ENCODE measurements at places on chromosomes 3 and 15.
A peak's percentile ranks its signal among the peaks of the same experiment; 100 is the strongest.

DNA sequence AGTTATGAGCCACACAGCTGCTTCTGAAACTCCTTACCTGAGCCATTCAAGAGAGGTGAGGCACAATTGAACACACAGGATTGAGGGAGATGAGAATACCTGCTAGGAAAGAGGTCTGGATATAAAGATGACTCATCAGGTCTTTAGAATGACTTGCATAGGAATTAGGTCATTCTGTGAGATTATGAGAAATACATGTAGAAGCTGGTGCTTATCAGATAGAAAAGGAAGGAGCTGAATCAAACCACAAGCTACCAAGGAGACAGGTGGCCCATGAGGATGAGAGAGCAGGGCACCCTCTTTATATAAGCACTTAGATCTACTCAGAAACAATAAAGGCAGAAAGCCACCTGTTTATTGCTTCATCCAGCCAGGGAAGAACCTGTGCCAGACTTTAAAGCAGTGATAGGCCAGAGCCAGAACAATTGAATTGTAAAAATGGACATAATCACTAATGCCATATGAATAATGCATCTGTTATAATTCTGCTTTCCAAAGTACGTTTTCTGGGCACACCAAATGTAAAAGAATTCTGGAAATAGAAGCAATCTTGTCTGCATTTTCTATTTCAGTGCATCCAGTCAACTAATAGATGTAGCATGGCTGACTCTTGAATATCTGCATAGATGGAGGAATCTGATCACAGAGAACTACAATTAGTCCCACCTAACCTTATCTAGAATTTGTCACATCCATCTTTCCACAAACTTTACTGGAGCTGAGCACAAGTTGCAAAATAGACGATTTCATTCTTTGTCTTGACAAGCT, 74.9 kb downstream of the PIK3R4 start:
- no peak for DNase-seq

DNA sequence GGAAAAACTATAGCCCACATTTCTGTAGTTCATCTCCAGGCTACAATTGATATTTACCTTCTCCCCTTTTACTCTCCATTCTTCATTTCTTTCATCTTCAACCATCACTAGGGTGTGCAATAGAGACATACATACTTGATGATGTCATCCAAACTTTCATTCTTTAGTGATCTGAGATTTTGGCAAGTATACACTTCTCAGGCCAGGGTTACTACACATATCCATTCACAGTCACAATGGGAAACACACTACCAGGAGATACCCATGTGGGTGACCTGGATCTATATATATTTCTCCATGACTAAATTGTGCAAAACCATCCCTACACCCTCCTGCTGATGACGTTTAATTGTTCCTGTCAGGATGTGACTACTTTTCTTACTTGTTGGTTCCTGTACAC, 769.5 kb upstream of the DPPA4 start:
- no peak for DNase-seq

- peak; percentile 52 for DNase-seq
These were observed 76.0 kb downstream of the ZNF609 start for GRCh38 chr15:64536244-64536836.

GRCh38 chr15:84782346-84782745, 34.0 kb downstream of the ZNF592 start:
- DNase-seq: no peak

DNA sequence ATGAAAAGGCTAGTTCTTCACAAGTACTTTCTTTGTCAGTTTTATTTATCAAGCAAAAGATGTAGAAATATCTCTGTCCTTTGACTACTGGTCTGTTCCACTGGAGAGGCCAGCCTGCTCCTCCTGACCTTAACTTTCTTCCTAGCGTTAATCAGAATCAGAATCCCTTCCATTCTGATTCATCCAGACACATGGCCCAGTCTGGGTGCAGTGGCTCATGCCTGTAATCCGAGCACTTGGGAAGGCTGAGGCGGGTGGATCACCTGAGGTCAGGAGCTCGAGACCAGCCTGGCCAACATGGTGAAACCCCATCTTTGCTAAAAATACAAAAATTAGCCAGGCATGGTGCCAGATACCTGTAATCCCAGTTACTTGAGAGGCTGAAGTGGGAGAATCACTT, 32.0 kb upstream of the MANF start:
- DNase-seq: no peak

DNA sequence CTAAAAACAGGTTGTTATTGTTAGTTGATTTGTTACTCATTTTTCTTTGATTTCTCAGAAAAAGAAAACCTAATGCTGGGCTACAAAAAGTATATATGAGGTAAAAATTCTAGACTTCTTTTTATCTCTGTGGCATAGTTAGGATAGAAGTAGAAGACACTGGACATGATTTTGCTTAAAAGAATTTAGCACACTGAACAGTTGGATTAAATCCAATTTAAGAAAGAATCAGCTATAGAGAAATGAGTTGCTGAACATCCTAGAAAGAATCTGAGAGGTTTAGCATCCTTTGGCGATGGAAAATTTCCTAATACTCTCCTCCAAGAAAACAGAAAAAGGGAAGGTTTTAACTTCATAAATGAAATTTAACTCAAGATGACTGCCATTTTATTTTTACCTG, 259.7 kb downstream of the TBL1XR1 start:
- DNase-seq: no peak

GRCh38 chr15:91622711-91623342, 230.7 kb upstream of the SLCO3A1 start:
- DNase-seq: no peak
